CD4-positive, alpha-beta memory T cell (primary cell): ENCODE measurements at places on chromosomes 4 and X.

DNA sequence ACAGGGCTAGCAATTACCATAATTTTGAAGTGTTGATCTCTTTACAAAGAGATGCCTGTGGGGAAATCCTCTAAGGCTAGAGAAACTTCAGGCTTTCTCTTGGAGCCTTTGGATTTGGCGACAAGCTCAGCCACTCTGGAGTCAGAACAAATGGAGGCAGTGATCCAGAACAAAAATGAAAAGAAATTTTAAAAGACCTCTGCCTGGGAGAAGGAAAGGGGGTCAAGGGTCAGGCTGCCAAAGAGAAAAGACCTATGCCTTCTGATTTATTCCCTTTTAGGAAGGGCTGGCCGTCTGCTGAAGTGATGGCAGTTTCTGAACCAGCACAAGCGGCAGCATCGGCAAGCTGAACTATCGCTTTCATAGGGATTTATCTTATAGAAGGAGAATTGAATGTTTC lies 140.8 kb upstream of the SFRP2 start:
- no peak for DNase-seq

DNA sequence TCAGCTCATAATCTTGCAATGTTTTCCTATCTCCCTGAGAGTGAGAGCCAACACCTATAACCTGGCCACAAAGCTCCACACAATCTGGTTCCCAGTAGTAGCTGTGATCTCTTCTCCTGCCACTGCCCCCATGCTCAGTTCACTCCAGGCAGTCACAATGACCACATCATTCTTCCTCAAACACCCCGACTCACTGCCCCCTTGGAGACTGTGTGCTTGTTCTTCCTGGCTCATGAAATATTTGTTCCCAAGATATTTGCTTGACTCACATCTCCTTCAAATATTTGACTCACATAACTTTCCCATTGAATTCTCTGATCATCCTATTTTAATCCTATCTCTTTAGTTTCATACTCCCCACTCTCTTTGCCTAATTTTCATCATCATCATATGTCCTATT lies 173.7 kb downstream of the AREG start:
- DNase-seq = no peak

DNA sequence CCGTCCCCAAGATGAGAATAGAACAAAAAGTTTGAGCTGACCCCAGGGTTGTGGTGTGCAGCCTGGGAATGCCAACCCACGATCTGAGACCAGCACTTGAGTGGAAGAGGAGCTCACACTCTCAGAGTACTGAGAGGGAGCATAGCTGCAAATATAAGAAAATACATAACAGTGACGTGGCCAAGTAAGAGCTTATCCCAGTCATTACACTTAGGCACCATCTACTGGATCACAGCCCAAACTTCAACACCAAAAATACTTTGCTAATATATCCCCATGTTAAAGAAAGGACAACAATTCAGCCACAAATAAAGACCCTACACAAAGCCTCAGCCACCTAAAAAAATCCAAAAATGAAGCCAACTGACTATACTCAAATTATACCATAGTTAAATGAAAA lies 33.3 kb upstream of the CXCL6 start:
- DNase-seq = no peak

- DNase-seq = no peak
These were observed 46.0 kb upstream of the C1QTNF7 start for GRCh38 chr4:15381806-15382338.

DNA sequence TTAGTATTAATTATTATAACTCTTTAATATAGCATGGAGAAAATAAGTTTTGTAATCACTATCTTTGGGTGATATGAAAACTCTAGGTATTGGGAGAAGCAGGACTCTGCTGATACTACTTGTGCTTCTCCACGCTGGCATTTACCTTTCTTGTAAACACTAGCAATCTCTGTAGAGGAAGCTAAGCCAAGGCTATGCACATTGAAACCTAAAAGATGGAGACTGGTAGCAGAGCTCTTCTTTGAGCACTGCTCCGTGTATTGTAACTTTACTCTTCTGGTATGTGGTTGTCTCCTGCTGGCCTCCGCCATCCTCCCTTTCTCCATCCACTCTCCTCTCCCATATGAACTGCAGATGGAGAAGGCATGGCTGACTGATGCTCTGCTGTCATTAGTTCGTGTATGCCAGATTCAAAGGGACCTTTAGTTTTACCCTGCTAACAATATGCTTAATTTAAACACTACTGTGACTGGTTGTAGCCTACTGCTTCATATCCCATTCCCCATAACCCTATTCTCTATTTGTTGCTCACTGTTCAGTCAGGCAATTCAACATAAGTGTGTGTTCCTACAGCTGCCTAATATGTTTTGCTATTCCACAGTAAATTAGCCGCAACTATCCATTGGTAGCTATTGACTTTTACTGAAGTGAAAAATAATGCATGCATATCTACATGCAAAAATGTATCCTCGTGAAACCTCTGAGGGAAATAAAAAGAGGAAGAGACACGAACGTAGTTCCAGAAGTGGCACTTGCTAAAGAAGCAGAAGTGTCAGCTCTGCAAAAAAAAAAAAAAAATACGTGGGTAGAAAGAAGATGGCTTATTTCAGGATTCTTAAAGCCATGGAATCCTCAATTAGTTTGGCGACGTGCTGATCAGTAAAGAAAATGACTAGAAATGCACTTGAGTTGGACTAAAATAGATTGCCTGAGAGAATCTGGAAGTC lies 55.6 kb upstream of the CCSER1 start:
- DNase-seq = no peak

GRCh38 chr4:180861651-180862050 lies 1381.6 kb upstream of the TENM3 start:
- no peak for DNase-seq

DNA sequence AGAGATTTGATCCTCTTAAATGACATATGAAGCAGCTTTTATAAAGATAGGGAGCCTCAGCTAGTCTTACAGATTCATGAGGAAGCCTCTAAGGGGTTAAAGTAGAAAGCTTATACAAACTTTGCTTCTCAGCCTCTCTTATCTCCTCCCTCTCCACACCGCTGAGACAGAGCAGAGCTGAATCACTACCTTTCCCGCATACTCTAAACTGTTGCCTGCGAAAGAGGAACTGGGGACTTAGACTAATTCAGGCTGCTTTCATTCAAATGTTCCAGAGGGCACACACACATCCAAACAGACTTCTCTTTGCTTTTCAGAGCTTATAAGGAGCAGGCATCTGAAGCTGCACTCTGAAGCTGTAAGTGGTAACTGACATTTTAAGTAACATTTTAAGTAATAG lies at the start of gene SERTM2:
Gene SERTM2 (plus strand): TSS at position 169 of the 400 bp plus-strand sequence. CDS start 7,213 bp downstream, outside the sequence.
- no peak for DNase-seq

DNA sequence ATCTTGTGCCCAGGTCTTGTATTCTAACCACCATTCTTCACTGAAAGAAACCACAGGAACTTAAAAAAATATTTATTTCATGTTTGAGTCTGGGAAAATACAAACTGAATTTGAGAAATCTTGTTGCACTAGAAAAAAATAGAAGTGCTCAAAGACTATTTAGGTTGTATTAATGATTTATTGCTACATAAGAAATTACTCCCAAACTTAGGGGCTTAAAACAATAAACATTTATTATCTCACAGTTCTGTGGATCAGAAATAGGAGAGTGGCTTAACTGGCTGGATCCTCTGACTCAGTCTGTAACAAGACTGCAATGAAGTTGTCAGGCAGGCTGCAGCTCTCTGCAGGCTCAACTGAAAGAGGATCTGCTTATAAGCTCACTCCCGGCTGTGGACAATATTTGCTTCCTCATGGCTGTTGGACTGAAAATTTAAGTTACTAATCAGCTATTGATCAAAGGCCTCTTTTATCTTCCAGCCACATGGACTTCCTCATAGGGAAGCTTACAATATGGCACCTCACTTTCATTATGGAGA lies 295.4 kb upstream of the FAM241A start:
- DNase-seq = no peak

DNA sequence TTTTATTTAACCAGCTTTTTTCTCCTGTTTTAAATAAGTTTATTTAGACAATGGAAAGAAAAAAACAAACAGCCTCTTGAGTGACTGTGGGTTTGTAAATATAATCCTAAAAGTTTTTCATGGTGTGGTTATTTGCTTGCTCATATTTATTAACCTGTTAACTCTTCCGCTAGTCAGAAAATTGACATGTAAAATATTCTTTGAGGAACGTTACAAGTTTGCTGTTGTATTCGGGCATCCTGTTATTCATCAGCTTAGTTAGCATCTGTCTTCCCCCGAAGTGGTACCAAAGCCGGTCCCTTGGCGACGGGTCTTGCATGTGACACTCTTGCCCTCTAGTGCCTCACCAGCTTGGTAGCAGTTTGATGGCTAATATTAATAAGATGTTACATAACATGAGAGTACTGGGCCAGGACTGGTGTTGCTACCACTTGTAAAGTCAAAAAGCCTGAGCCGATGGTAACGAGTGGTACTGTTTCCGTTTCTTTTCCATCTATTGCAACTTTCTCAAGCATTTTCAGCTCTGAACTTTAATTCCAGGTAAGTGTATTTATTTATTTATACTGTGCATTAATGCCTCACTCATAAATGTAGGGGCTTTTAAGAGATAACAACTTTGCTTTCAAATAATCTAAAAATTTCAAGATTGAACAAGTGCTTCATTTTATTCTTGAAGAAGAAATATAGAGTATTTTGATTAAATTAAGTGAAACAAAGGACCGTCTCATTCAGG lies at the start of gene NDST3:
Gene NDST3 (plus strand): TSS at position 434 of the 733 bp plus-strand sequence. CDS start 19,425 bp downstream, outside the sequence.
- DNase-seq = no peak

DNA sequence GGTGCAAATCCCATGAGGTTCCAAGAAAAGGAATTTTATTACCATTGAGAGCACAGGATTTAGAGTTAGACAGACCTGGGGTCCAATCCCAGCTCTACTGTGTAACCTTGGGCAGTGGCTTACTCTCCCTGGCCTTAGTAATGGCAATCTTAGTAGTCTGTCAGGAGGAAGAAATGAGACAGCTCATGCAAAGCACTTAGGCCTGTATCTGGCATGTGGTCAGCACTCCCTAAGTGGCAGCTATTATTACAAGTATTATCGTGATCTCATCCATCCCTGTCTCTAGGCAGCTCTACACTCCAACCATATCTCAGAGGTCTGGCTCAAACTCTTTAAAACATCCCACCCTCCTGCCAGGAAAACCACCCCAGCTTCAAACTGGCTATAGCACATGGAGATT lies 129.6 kb upstream of the NALF2 start:
- DNase-seq = no peak

GRCh38 chr4:1674682-1675081 lies 9.4 kb downstream of the FAM53A start:
- DNase-seq = no peak

DNA sequence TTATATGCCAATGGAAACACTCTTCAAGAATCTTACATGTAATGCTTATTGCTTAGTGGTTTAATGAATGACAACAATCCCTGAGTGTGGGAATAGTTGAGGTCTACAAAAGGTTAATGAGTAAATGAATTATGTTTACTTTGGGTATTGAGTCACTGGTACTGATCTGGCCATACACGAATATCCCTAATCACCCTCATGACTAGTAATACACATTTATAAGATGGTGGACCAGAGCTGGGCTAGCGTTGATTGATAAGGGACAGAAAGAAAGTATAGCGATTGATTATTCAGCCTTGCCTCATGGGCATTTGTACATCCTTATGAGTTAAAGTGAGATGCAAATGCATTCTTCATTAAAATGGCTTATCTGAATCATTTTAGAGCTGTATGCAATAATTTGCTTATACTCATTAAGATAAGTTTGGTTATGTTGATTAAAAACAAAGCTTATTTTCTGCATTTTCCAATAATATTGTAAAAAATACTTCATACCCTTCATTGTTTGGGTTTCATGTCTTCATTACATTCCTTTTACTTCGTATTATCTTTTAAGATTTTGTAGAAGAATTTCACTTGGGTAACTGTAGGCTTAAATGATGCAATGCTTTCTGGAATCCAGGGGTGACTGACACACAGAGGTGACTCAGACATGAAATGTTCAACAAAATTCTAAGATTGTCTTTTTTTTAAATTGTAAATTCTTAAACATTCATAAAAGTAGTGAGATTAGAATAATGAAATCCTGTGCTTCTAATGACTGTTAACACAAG lies 47.4 kb downstream of the FGF2 start:
- no peak for DNase-seq

DNA sequence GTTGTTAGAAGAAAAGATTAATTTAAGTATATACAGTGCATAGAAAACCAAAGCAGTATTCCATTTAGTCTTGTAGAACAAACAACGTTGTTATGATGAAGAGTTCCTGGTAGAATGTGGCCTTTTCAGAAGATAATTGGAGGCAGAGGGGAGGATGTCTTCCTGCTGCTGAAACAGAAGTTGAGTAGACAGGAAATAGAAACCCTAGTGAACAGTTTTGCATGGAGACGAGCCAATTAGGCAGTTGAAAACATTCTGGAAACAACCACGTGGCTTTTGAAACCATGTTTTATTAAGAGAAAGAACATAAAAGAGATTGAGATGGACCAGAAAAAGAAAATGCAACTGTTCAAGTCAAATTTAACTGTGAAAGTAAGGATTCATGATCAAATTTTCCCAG lies 325.2 kb downstream of the CAMK2D start:
- DNase-seq = no peak

DNA sequence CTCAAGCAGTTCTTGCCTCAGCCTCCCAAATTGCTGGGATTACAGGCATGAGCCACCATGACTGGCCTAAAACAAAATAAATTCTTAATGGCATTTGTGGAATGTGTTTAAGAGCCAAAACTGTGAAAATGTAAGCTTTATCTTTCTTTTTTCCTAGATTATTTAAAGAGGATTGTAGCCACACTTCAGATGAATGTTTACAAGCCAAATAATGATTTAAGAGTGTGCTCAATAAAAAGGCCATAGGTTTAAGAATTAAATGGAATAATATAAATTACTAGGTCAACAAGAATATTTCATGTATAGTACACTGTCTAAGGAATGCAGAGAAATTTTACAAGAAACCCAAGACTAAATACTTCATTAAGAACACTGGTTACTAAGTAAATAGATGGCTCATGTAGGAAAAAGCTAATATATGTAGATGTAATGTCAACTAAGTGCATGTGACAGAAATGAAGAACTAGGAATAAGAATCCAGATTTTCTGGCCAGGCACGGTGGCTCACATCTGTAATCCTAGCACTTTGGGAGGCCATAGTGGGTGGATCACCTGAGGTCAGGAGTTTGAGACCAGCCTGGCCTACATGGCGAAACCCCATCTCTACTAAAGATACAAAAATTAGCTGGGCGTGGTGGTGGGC lies 21.3 kb upstream of the UGDH start:
- no peak for DNase-seq

DNA sequence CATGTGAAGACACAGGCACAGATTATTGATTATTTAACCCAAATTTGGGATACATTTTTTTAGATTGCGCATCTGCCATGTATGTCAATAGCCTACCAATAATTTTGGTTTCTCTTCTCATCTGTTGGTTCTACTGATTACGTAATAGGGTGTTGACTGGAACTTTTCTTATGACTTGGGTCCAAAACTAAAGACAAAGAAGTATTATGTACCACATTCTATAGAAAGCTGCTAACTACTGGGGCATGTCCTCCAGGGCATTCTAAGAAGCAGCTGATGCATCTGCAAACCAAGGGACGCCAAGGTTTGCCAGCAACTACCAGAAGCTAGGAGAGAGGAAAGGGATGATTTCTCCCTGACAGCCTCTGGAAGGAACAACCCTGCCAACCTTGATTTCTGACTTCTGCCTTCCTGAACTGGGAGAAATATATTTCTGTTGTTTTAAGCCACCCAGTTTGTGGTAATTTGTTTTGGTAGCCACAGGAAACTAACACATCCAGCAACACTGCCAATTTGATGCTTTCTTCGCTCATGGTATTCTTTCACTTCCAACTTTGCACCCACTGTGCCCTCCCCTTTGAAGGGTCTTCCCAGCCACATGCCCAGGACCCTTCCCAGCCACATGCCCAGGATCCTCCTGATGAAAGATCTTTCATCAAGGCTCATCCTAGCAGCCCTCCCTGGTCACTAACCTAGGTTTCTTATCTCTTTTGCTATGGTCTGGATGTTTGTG lies 15.9 kb upstream of the TLR1 start:
- no peak for DNase-seq
